ENCODE measurements at places on chromosomes 2 and 18. TPM values are rescaled to one million over a fixed set of nuclear protein-coding genes. Genes with fewer than 3 reads are reported as not detected.

- no peak overlapping the region for H3K27ac ChIP-seq
- no peaks in the 10 kb centered on the region for H3K27me3 ChIP-seq
- no peak overlapping the region for H3K4me3 ChIP-seq
- no peaks in the 10 kb centered on the region for H3K4me1 ChIP-seq
Measured at GRCh38 chr2:20141806-20142205, 83.1 kb downstream of the SDC1 start.

DNA sequence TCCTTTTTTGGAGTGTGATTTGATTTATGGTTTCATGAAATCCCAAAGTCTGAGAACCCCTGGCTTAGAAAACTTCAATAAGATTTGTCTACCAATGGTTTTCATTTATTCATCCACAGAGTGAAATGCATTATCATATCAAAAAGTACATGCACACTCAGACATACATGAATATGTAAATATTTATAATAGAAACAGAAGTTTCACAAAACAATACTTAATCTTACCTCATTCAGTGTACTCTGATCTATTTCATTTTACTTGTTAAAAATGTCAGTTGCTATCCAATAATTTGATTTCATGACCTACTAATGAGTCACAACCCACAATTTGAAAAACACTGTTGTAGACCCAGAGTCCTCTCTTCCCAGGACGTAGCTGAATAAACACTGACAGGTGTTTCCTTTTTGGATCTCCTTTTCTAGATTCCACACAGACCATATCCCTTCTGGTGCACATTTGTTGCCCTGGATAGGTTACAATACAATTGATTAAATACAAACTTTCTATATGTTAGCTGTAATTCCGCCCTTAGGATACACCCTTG is 10.4 kb upstream of the CAVIN2 start:
- no peak for DNase-seq
- H3K4me3 ChIP-seq, result no peak overlapping the region
- H3K27ac ChIP-seq, result no peak overlapping the region

DNA sequence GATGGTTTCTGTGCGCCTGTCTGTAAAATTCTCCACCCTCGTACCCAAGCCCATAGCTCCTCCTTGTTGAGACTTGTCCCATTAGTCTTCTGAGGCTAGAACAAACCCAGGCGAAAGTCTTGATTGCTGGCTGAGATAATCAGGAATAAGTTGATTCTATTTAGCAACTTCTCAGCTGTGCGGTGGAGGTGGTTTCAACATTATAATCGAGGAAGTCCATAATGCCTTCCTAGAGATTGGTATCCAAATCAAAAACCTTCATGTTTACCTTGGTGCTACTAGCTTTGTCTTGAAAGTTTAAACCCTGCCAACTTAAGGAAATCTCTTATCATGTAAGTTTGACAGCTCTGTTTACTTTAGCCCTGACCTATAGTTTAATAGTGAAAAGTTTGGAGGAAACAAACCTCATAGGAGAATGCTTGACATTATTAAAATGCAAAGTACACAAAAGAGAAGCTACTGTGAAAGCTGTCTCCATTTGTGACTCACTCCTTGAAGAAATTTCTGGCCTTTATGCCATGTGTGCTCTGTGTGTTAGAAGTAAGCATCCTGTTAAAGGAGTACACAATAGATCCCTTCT is 36.6 kb upstream of the DSC1 start:
- no peak for DNase-seq
- H3K4me3 ChIP-seq, result no peak overlapping the region
- no peaks in the 10 kb centered on the region for H3K36me3 ChIP-seq

VWC2L gene
- total RNA-seq, result 0.11 TPM
